ENCODE measurements at places on chromosomes 7 and 10.

GRCh38 chr7:96949766-96950165 is 55.6 kb upstream of the DLX6 start:
- DNase-seq: no peak

DNA sequence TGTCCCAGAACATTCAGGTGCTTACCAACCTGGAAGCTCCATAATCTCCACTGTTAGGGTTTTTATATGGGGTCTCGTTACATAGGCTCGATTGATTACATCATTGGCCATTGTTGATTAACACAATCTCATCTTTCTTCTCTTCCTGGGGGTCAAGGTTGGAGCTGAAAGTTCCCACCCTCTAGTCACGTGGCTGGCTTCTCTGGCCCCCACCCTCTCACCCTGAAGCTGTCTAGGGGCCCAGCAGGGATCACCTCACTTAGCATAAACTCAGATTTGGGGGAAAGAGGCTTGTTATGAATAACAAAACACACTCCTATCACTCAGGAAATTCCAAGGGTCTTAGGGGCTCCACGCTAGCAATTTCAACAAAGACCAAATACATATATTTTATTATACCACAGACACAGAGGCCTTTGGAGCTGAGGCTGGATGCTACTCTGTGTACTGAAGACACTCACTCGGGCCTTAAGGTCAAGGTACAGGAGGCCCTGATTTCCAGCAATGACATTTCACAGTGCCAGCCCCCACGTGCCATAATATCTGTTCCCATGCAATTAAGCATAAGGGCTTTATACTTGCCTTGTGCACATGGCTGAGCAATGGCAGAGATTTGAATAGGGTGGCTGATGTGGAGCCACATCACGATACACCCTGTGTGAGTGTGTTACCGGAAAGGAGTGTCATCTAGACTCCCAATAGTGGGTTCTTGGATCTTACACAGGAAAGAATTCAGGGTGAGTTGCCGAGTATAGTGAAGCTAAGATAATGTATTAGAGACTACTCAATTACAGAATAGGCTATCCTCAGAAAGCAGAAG is 108.2 kb downstream of the COL26A1 start:
- no peak for DNase-seq

GRCh38 chr10:4848356-4849041 is 22.5 kb downstream of the AKR1E2 start:
- DNase-seq: no peak

DNA sequence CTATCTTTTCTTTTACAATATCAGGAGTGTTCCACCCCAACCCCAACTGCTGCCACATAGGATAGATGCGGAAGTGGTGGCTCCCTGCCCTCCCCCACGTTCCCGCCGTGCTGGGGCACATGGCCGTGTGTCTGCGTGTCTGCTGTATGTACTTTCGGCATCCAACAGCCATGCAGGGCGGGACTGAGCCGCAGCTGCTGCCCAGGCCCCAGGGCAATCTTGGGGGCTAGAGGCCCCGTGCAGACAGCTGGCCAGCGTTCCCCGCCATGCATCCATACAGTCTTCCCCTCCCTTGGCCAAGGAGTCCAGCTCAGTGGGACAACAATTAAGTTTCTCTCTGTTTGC is 162.7 kb downstream of the DGKB start:
- DNase-seq: no peak

- DNase-seq: no peak
These were observed 72.3 kb downstream of the KLF6 start for GRCh38 chr10:3712707-3713106.

DNA sequence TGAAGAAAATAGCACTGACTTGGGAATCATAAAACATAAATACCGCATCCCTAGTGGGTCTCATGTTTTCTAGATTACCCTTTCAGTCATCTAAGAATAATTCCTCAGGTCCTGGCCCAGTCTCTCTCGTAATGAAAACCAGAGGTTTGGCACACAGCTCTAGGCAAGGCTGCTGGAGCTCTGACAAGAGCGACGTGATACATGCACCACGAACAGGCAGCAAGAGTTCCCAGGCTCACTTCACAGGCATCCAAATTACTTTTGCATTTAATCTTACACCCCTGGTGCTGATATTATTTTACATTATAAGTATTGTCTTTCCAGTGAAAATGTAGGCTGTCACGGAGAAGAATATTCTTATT is 105.2 kb downstream of the THSD7A start:
- DNase-seq: no peak

- DNase-seq: no peak
These were observed 563.6 kb downstream of the LRMDA start for GRCh38 chr10:75995041-75995430.

DNA sequence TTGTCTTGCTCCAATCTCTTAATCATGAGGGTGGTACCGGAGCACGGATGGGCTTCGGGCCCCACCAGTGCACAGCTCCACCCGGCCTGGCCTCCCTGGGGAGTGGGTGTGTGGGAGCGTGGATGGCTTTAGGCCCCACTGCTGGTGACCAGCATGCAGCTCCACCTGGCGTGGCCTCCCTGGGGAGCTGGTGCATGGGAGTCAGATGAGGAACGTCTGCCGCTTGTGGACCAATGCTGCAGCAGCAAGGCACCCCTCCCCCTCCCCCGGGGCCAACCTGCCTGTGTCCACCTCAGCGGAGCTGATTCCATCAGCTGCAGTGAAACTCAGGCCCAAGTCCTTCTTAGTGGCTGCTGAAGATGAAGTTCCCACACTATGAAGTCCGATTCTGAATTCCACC is 511.4 kb downstream of the PTPRN2 start:
- DNase-seq: no peak

DNA sequence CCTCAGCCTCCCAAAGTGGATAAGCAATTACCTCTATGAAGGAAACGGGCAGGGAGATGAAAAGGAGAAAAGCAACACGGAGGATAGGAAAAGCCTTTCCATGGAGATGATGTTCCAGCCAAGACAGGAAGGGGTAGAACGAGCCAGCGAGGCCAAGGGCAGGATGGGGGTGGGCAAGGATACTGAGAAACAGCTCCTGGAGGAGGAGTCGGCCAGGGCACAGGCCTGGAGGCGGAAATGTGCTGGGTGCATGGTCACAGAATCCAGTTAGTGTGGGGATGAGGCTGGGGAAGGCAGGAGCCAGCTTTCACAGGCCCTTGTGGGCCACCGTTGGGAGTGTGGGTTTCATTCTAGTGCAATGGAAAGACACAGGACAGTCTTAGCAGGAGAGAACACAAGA is 162.6 kb downstream of the JAZF1 start:
- no peak for DNase-seq

DNA sequence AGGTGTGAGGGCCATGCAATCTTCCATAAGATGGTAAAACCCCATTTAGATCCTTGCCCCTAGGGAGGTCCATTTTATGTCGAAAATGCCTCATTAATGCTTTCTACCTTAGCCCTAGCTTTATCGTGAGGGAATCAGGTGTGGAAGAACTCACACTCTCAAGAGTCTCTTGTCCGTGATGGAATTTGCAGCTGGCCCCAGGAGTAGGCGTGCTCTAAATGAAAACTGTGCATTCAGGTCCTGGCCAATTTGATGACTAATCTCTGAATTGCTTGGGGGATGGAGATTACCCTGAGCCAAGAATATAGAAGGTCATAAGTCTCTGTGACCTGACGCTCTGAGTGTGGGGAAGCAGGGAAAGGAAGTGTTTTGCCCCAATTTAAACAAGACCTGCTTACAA is 6.6 kb downstream of the C10orf90 start:
- no peak for DNase-seq

DNA sequence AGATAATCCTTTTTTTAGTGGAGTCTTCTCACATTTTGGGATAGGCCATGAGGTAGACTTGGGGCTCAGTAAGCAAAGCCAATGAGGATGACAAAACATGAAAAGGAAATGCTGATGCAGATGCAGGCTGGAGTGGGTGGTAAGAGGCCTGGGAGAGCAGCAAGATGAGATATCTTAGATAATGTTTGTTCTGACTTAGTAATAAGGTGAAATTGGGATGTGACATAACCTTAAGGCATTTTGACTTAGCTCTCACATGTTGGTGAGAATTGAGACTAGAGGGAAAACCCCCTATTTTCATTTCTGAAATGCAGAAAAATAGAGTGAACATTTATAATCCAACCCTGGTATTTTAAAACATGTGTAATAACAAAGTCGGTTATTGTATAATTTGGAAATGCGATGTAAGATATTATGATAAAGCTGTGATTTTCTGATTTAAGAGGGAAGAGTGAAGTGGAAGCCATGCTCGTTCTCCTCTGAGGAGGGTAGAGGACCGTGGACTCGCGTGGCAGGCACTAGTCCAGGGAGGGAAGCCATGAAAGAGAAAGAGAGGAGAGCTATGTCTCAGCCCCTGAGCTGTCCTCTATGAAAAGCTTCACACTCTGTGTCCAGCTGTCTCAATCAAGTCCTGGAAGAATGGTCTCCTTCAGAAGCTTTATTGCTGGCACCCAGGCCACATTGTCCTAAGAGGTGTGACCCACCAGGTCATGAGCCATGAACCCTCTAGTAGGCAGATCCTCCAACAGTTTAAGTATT is 57.3 kb downstream of the ST7 start:
- no peak for DNase-seq

GRCh38 chr10:107157071-107157470 is 7.4 kb downstream of the SORCS1 start:
- DNase-seq: no peak

DNA sequence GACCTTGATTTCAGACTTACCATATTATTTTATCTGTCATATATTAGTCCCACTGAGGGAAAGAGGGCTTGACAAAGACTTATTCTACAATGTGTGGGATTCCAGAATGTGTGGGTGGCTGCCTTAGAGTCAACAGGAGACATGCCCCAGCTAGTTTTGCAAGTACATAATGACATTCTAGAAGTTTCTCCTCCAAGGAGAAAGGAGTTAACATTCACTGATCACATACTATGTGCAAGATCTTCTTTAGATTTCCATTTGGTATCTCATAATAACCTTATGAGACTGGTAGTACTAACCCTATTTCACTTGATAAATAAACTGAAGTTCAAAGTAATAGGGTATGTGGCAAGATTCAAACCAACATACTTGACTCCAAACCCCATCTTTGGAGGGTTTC is 25.2 kb downstream of the IRF5 start:
- no peak for DNase-seq

Data from stimulated activated naive B cell treated with anti-CD40 and anti-IgM and Interleukin-4, amounts not matched to agents 10 μg/mL and 1 μg/mL and 100 μg/mL, for 72 hours (primary cell).